Posterior cingulate gyrus (tissue), 11 donors: ENCODE measurements at places on chromosomes 1 and 21.

DNA sequence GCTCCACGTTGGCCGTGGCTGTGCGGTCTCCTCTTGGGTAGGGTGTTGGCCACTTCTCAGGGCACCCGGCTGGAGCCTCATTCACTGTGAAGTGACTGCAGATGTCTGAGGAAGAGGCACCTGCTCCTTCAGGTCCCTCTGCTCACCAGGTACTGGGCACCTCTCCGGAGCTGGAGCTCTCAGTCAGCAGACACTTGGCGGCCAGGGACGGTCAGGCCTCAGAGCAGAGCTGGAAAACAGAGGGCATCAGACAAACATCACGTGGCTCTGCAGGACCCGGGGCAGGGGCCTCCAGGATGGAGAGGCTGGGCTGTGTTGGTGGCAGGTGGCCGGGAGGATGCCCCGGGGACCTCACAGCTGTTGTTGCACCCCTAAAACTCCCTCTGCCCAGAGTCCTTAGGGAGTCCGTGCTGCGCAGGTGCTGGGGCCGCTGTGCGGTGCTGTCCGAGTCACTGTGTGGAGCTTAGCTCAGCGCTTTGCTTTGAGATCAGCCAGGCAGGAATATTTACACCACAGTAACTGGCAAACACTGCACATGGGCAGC, 59.7 kb downstream of the SLX9 start:
- DNase-seq, result no peak

- DNase-seq, result no peak
Measured at GRCh38 chr21:39176271-39176709, 7.0 kb downstream of the PSMG1 start.

DNA sequence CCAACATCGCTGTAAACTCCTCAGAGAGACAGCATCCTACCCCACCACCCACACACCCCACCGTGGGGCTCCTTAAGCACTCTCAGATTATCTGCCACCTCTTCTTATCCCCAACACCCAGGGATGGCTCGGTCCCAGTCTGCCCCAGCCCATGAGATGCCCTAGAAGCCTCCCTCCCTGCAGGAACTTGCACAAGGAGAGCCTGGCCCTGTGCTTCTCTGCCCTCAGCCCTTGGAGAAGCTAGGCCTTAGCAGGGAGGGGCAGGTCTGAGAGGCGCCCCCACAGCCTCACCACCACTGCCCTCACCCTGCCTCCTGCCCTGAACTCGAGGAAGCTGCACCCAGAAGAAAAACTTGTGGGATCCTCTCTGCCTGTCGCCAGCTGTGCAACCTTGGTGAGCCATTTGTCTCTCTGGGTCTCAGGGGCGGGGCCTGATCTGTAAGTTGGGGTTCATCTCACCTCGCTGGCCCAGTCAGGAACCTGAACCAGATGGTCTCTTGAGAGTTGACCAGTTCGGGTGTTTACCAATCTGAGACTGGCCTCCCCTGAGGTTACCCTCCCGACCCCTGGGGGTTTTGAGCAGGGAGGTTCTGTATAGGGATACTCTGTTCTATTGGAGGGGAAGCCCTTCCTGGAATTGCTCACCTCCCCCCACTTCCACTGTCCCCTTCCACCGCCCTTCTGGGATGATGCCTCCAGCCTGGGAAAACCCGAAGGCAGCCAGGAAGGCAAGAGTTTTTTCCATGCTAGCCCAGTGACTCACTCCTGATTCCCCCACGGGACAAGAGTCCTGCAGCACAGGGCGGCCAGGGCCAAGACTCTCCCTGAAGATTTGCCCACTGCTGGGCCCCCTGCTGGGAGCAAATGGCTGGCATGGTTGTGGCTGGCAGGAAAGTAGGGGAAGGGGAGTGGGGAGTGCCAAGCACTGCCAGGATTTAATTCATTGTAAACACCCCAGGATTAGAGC, at the start of gene S100A3:
TSS of gene S100A3 (minus strand) at position 537 of the 967 bp plus-strand sequence. CDS start 773 bp downstream, outside the sequence.
- DNase-seq, result no peak

- DNase-seq, result no peak
Measured at GRCh38 chr1:19220080-19220846, 10.2 kb upstream of the UBR4 start.

GRCh38 chr1:205229916-205230700, 2.4 kb downstream of the TMCC2 start:
- DNase-seq, result no peak

- DNase-seq, result no peak
Measured at GRCh38 chr21:43812139-43812821, 22.9 kb downstream of the RRP1 start.

DNA sequence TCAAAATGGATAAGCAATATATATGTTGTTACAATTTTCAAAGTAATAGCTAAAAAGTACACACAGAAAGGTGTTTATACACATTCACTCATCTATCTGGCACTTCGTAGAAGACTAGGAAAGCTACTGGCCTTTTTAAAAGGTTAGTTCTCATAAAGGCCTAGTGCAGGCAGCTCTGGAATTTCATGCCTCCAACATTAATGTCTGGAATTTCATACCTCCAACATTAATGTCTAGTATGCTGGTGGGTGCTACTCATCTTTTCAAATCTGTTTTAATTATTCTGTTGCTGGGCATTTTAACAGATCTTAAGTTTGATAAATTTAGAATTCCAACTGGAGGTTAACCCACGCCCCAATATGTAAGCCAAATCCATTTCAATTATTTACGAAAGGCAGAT, 124.2 kb downstream of the AKT3 start:
- no peak for DNase-seq

- peak; percentile 70 for DNase-seq
Measured at GRCh38 chr1:27564710-27565649, 39.0 kb downstream of the AHDC1 start.

DNA sequence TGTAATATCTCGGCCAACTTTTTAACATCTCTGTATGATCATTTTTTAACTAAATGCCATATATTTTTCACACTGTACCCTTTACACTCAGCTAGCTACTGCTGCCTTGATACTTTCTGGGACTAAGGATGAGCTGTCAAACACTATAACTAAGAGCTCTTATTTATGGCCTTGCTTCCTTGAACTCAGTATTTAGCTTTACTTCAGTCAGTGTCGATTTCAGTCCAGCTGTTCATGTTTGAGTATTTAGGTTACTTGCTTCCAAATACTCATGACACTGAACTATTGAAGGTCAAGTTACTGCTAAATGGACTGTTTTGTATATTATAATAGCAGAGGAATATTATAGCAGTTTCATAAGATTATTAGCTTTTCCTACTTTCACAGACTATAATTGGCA, 25.9 kb upstream of the USP25 start:
- DNase-seq, result no peak

DNA sequence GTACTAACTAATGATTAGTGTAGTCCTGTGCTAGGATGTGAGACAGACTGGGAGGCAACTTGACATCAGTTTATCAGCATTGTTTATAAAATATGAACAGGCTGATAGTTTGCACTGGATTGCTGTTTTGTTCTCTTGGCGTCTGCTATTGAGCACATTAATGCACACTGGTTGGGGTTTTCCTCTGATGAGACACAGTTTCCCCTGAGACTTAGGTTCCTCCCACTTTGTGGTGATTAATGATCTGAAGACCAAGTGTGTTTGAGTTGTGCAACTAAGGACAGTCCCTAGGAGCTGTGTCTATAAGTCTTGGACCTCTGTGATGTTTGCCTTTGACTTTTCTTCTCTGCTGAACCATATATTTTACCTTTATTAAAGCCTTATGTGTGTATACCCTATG, 1015.4 kb downstream of the AMY1C start:
- no peak for DNase-seq

GRCh38 chr21:14737922-14738321, 191.8 kb upstream of the SAMSN1 start:
- no peak for DNase-seq

- no peak for DNase-seq
Measured at GRCh38 chr1:100869996-100870395, 24.6 kb downstream of the EXTL2 start.

DNA sequence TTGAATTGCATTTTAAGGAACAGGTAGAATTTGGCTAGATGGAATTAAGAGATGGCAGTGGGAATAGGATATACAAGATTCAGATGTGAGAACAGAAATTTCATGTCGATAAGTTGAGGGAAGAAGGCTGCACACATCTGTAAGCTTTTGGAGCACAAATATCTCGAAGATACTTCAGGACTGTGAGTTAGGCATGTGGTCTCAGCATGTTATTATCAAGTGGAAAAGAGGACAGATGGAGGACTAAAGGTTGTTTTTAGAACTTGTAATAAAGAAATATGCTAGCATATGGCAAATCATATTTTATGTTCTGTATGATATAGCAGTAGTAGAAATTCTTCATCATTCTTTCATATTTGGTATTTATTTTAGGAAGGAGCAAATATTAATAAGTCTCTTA, 61.5 kb downstream of the KIF1B start:
- DNase-seq, result no peak

GRCh38 chr1:202624781-202625108, 85.5 kb downstream of the SYT2 start:
- no peak for DNase-seq

DNA sequence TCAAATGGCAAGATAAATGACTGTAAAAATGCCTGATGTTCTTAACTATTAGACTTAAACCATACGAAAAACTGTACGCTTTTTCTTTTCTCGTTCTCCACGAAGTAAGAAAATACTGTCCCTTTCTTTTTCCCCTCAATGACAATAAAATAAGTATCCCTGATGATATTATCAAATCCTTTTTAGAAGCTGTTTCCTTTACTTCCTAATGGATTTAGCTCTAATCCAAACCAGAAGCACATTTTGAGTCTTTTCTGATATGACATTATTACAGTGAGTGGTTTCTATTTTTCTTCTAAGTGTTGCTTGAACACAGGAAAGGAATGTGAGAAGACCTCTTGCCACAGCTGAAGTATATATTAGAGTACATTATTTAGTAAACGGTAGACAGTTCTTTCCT, 32.4 kb downstream of the DNM3 start:
- DNase-seq, result no peak

- DNase-seq, result no peak
Measured at GRCh38 chr1:168234846-168235547, 9.2 kb downstream of the SFT2D2 start.

- no peak for DNase-seq
Measured at GRCh38 chr1:200022239-200022804, 5.2 kb upstream of the NR5A2 start.

- DNase-seq, result no peak
Measured at GRCh38 chr1:10155087-10155712, 55.2 kb upstream of the KIF1B start.

GRCh38 chr21:37063433-37063832, 9.4 kb downstream of the PIGP start:
- DNase-seq, result no peak

DNA sequence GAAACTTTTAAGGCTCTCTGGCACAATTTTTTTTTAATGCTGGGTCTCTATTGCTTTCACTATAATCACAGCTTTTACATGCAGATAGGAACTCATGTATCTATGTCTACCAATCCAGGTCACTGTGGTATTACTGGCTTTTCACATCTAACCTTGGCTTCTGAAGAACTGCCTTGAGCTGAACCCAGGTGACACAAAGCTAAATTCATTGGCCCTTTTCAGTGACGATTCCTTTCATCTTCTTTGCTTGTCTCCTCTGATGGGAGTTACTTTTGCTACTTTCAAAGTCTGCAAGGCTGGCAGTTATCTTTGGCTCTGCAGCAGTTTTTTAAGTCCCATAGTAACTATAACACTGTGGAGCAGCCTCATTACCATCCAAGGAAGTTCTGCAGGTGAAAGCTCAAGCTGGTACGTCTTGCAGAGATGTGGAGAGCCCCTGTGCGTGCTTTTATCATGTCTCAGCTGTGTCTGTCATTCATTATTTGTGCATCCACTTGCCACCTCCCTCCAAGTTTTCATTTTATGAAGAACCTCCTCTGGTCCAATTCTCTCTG, 364.3 kb downstream of the VAV3 start:
- no peak for DNase-seq

- peak; percentile 22 for DNase-seq
Measured at GRCh38 chr1:228058949-228059633, 23.4 kb upstream of the ARF1 start.

GRCh38 chr1:203666609-203667008, 40.0 kb downstream of the ATP2B4 start:
- no peak for DNase-seq

- DNase-seq, result no peak
Measured at GRCh38 chr1:97204468-97204867, 482.9 kb downstream of the PTBP2 start.

- no peak for DNase-seq
Measured at GRCh38 chr1:99098589-99098988, 93.9 kb upstream of the PLPPR5 start.

- DNase-seq, result no peak
Measured at GRCh38 chr1:245480393-245481120, 325.8 kb downstream of the KIF26B start.

- no peak for DNase-seq
Measured at GRCh38 chr21:41211060-41211805, 43.3 kb downstream of the BACE2 start.

DNA sequence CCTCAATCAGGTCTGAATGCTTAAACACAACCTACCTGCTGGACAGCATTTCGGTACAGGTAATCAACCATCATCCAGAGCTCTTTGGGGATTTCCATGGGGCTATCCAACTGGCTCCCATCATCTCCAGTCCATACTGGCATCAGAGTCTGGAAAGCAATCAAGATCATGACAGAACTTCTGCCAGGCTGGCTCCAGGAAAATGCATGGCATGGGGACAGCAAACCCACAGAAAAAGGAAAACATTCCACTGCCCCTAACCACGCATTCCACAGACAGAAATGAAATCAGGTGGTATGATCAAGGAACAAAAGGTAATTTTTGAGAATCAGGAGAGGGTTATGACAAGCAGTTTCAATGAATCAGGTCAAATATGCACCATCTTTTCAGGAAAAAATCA, 9.1 kb upstream of the MTF1 start:
- DNase-seq, result no peak

GRCh38 chr1:30908316-30908695, 252 bp downstream of the SDC3 start:
- DNase-seq, result no peak

- no peak for DNase-seq
Measured at GRCh38 chr1:33098371-33098770, 17.4 kb downstream of the AZIN2 start.

DNA sequence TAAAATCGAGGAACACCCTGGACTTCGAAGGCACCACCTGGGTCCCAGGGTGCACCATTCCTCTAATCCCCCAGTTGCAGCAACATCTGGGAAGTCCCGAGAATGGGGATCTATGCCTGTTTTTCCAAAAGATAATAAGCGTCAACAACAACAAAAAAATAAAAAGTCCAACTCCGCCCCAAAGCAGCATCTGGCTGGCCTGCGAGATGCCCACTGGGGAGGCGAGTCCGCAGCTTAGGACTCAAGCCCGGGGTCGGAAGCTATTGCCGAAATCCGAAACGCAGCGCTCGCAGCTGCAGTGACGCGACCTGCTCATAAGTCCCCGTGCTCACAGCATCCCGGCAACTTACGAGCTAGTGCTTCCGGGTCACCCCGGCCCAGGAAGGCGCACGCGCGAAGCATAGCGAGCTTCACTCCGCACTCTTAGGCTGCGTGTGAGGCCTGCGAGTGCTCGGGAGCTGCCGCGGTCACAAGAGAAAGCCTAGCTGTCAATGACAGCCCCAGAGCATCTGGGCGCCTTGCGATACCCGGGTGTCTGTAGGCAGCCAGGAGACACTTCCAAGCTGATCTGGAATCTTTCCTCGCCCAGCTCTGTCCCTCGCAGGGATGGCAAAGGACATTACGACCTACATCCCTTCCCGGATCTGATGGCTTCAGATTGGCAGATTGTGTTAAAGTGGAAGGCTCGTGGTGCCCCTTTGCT, 9.9 kb upstream of the LTN1 start:
- peak; percentile 96 for DNase-seq
